ENCODE measurements at places on chromosomes 1 and 21.

DNA sequence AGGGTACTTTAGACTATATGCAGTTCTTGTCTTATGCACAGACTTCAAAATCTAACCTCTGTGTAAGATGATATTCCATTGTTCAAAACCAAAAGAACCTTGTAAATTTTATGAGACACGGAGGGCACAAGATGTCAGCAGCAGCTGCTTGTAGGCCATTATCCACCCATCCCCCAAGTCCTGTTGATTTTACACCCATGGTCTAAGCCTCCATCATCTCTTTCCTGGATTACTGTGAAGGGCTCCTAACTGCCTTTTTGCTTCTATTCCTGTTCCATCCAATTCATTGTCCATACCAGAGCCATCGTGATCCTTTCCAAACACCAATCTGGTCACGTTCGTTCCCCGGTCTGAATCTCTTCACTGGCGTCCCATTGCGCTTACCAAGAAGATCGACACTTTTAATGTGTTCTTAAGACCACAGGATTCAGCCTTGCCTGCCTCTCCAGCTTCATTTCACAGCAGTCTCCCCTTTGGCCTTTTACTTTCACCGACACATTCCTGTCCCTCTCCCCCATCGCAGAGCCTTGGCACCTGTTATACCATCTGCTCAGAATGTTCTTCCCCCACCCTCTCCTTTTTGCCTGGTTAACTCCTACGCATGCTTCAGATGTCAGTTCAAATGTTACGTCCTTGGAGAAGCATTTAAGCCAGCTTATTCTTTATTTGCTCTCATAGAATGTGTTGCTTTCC lies 107.3 kb upstream of the POU3F1 start:
- no peak for DNase-seq

- no peak for DNase-seq
These were observed 58.5 kb downstream of the WNT9A start for GRCh38 chr1:227889047-227889862.

- DNase-seq = no peak
These were observed 65.0 kb downstream of the FOXD2 start for GRCh38 chr1:47502746-47503370.

- DNase-seq = peak; percentile 13
These were observed 27.4 kb downstream of the C1orf116 start for GRCh38 chr1:207004931-207005830.

GRCh38 chr1:150065184-150065871 lies 2.2 kb upstream of the VPS45 start:
- no peak for DNase-seq

GRCh38 chr1:163701783-163702374 lies 380.1 kb downstream of the NUF2 start:
- DNase-seq = no peak

All from activated naive CD4-positive, alpha-beta T cell (primary cell).